ENCODE measurements at places on chromosomes 11 and 22. TPM values are rescaled to one million over a fixed set of nuclear protein-coding genes. Genes with fewer than 3 reads are reported as not detected.
A peak's percentile ranks its signal among the peaks of the same experiment; 100 is the strongest.

IGSF22 gene
- total RNA-seq = 2.5 TPM

PAX6 gene
- total RNA-seq = not detected

DNA sequence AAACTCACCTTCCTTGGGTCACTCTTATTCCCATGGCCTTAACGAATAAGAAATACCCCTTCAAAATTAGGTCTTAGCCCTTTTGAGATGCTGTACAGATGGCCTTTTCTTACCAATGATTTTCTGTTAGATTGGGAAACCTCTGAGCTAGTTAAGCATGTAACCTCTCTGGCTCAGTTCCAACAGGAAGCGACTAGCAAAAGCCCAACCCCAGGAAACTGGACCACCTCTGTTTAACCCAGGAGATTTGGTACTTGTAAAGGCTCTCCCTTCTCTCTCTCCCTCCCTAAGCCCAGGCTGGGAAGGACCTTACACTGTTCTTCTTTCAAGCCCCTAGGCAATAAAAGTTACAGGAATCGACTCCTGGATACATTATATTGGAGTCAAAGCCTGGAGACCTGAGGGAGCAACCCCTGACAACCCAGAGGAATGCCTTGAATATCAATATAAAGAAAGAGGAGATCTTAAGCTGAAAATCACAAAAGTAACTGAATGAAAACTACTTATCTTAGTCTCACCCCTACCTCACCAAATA lies 11.7 kb downstream of the APIP start:
- H3K36me3 ChIP-seq = no peaks in the 10 kb centered on the region
- DNase-seq = no peak
- H3K27me3 ChIP-seq = no peaks in the 10 kb centered on the region

GRCh38 chr11:48109046-48109666 lies 107.5 kb upstream of the OR4B1 start:
- H3K27me3 ChIP-seq = no peaks in the 10 kb centered on the region
- no peak overlapping the region for H3K4me3 ChIP-seq
- peak; percentile 81 for DNase-seq

DNA sequence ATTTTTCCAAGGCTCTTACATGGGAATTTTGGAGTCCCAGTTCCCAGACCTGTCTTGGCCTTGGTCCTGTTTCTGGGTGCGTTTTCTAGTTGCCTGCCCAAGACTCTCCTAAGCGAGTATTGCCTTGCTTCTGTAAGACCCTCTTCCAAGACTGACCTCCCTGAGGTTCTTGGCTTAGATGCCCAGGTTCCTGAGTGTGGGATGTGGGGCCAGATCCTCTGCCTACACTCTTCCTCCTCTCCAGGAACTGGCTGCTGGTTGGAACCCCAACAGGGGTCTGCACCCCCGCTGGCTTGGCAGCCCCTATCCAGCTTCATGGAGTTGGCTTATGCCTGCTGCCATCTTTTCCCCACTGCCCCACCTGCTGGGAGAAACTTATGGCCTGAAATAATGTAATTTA lies 429.5 kb downstream of the TENM4 start:
- no peak overlapping the region for H3K27ac ChIP-seq
- H3K36me3 ChIP-seq = no peaks in the 10 kb centered on the region
- no peak for DNase-seq
- H3K4me3 ChIP-seq = no peak overlapping the region
- no peaks in the 10 kb centered on the region for H3K27me3 ChIP-seq
- no peaks in the 10 kb centered on the region for H3K4me1 ChIP-seq

DNA sequence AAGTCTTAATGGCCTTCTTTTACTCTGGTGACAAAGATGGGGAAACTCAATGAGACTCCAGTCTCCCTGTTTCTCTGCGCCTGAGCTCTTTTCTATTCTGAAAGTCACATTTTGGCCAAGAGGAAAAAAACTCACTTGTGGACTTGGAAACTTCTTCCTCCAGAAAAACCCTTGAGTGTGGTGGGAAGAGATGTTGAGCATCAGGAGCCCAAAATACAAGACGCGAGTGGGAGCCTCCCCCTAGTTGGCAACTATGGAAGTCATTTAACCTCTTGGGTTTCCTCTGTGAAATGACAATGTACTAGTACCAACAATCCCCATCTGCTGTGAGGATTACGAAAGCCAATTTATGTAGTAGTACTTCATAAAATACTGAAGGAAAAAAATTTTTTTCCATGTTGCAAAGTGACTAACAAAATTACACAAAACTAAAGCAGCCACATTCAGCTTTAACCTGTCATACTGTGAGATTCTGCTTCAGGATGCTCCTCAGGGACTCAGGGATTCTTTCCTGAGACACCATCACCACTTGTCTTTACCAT lies 524 bp upstream of the SLC25A17 start:
- peak overlapping the region; percentile 63 for H3K27ac ChIP-seq
- peak overlapping the region; percentile 81 for H3K4me3 ChIP-seq
- no peaks in the 10 kb centered on the region for H3K27me3 ChIP-seq
